Skeletal muscle tissue (tissue), 5 donors: ENCODE measurements at places on chromosomes 2 and 18. TPM values are rescaled to one million over a fixed set of nuclear protein-coding genes. Genes with fewer than 3 reads are reported as not detected.

Gene HAAO
- 4.2 TPM for total RNA-seq

Gene ZNF521
- total RNA-seq: 40.2 TPM

Gene LYPD1
- 4.2 TPM for total RNA-seq

Gene CD226
- 1.0 TPM for total RNA-seq

Gene HRH4
- total RNA-seq: not detected

Gene UGT1A9
- total RNA-seq: not detected
